ENCODE measurements at places on chromosomes 3 and 15. TPM values are rescaled to one million over a fixed set of nuclear protein-coding genes. Genes with fewer than 3 reads are reported as not detected.

DNA sequence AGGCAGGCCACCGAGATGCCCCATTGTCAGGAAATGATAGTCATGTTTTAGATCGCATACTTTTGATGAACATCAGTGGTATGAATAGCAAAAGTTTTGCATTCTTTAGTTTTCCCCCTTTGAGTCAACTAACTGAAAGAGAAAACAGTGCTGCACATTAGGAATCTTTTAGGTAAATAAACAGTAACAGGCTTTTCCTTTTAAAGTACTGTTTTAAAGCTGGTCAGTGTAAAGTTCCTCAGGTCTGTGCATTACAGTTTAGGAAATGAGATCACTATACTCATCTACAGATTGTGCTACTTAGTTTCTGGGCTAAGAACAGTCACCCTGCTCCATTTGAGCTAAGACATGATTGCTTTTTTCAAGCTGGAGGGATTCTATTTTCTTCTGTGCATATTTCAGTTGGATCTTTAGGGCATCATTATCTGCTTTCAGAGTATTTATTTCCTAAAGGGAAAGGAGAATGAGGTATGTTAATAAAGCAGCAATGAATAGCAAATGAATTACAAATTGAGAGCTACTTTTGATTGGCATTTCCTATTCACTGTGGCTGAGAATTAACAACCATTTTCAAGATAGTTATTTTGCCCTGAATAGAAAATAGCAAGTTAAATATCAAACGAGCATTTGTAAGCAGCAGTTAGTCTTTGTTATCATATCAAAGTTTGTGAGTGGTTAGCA, 36.5 kb downstream of the FAM98B start:
- DNase-seq, result no peak

GRCh38 chr3:142244056-142244455, 18.7 kb upstream of the GK5 start:
- DNase-seq, result no peak

TNNC1 gene
- polyA plus RNA-seq, result 9.6 TPM

GRCh38 chr15:37682304-37682703, 252.1 kb upstream of the TMCO5A start:
- no peak for DNase-seq

SMCO1 gene
- not detected for polyA plus RNA-seq

- DNase-seq, result no peak
Measured at GRCh38 chr3:170149016-170149415, 32.5 kb downstream of the PHC3 start.

DNA sequence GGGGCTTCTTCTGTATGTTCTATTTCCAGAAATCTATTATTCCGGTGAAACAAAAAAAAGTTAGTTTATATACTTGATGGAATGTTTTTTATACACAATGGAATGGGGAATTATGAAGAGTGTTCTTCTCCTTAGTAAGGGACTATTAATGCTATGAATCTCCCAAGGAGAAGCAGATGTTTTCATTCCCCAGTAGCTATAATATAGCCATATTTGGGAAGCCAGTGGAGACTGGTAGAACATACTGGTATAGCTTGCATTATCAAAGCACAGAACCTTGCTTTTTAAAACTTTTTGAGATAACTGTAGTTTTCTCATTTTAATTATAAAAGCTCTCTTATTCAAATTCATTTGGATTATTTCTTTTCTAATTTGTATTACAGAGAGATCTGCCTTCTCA, 38.3 kb downstream of the ADGRG7 start:
- DNase-seq, result no peak

DNA sequence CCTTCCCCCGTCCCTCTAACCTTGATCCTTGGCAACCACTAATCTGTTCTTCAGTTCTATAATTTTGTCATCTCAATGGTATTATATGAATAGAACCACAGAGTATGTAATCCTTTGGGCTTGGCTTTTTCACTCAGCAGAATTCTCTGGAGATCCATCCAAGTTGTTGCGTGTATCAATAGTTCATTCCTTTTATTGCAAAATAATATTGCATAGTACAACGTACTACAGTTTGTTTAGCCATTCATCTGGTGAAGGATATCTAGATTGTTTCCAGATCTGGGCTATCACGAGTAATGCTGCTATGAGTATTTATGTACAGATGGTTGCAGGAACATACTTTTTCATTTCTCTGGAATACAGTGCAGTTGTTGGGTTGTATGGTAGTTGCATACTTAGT, 76.2 kb downstream of the PLXNA1 start:
- no peak for DNase-seq

GRCh38 chr3:172658344-172659245, 52.3 kb downstream of the NCEH1 start:
- no peak for DNase-seq

- no peak for DNase-seq
Measured at GRCh38 chr3:192010490-192010889, 549.5 kb downstream of the PYDC2 start.

ASB7 gene
- 16.3 TPM for polyA plus RNA-seq

GALNT15 gene
- polyA plus RNA-seq, result 3.1 TPM

- DNase-seq, result no peak
Measured at GRCh38 chr3:14410106-14410502, 7.7 kb downstream of the SLC6A6 start.

GOLGA6A gene
- 0.04 TPM for polyA plus RNA-seq

UBE2E2 gene
- polyA plus RNA-seq, result 54.3 TPM

PTPN9 gene
- 52.2 TPM for polyA plus RNA-seq

- DNase-seq, result no peak
Measured at GRCh38 chr3:150583028-150583427, 20.1 kb upstream of the SELENOT start.

DNA sequence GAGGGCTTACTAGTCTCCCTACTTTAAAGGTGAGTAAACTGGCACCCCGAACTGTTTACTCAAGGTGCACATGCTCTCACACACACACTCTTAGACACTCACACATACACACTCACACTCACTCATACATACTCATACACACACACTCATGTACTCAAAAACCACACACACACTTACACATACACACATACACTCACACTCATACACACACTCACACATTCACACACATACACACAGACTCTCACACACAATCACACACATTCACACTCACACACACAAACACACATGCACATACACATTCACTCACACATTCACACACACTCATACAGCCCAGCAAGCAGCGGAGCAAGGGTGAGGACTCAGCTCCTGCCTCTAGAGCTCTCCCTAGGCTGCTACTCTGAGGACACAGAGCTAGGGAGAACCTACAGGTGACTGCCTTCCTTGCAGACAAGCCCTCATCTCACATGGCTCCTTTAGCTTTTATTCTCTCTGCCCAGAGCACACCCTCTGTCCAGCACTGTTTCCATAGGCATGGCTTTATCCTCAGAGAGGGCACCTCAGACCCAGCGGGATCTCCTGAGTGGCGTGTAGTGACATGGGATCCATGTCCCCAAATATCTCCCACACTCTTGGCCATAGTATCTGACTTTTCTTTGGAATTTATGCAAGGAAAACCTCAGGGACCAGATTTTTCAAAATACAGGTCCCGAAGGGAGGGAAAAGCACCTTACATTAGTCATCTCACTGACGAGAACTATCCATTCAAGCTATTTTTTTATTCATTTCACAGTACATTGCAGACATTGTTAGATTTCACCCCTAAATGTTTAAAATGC, 26.2 kb upstream of the ATG7 start:
- DNase-seq, result no peak

GABRR3 gene
- polyA plus RNA-seq, result 0.04 TPM

ULK4 gene
- 5.3 TPM for polyA plus RNA-seq

GRCh38 chr3:37453393-37454389, 279.3 kb upstream of the LRRFIP2 start:
- DNase-seq, result no peak

DNA sequence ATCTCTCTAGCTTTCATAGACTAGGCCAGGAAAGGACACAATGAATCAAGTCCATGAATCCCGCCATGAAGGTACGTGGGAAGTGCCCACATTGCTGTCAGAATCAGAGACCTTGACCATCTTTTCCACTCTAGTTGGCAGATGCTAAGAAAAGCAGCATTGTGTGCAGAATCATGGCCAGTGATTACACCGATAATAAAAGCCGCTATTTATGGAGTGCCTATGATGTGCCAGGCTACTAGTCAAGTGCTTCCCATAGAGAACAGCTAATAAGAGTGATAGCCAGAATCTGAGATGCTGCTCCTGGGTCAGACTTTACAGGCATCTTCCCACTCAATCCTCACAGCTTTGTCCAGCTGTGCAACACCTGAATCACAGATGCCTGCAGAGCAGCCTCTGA, 13.2 kb upstream of the RPL32 start:
- DNase-seq, result no peak

- DNase-seq, result no peak
Measured at GRCh38 chr3:188271226-188271914, 117.4 kb downstream of the LPP start.

DNA sequence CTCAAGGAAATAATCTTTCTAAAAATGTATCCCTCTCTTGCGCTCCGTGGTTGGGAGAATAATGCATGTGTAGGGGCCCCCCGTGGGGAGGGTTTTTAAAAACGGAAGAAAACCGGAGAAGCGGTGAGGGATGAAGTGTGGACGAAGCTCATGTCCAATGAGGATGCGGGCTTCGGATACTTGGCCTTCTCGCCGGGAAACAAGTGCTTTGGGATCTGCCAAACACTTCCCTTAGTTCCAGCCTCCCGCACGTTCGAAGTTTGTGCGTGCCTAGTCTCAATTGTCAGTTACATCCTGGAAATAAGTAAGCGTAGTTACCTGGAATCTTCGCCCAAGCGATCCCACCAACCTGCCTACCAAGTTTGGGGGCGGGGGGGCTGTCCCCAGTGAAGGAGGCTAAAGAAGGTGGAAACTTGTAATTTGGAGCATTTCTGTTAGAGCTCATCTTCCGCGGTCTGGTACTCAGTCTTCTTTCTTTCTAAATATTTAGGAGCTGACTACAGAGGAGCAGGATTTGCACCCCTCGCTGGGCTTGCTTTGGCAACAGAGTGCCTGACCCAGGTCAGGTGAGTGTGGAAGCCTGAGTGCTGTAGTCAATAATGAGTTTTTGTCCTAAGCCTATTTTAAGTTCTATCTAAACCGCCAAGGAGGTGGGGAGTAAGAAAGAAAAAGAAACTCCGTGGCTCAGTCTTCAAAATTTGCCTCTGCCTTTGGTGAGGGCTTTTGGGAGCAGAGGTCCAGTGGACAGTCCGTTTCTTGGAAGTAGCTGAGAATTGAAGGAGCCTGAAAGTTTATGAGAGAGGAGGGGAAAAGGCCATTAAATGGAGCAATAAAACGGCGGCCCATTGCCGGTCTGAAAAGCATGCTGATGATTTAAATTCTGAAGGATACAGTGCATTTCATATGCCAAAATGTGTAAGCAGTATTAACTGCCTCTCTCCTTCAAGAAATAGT, 1.1 kb downstream of the ITPR1 start:
- no peak for DNase-seq

SCG3 gene
- polyA plus RNA-seq, result not detected

LMAN1L gene
- polyA plus RNA-seq, result not detected

DNA sequence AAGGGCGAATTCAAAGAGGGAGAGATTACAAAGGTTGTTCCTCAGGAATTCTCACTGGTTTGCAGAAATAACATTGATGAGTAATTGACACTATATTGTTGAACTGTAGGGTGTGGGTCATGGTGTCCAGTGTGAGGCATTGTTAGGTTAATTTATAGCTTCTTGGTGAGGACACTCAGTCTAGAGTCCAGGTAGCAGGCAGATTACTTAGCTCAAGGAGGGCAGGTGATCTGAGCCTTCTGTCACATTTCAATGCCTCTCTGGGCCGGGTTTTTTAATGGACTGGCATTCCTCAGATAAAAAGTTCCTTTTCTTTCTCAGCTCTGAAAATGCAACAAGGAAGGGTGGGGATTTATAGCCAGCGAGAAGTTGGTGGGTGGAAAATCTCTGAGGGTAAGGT, 194.2 kb upstream of the PROK2 start:
- DNase-seq, result no peak

DNA sequence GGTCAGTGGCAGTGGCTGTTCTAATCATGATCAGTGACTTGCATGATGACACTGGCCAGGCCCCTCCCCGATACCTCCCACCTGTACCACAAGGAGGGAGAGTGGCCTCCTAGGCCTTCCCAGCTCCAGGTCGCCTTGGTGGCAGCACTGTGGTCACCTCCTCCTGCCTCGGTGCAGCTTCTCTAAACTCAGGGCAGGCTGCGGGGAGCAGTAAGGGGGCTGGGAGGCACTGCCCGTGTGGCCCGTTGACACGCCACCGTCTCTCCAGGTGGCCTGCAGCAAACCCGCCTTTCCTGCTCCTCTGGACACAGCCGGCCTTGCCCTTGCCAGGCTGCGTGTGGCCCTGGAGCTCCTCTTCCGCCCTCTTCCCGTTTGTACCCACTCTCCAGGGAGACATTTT, 184.1 kb downstream of the XXYLT1 start:
- DNase-seq, result no peak

STAC gene
- polyA plus RNA-seq, result 11.6 TPM

SSR3 gene
- 171 TPM for polyA plus RNA-seq

LEKR1 gene
- 2.5 TPM for polyA plus RNA-seq

GRCh38 chr15:42788725-42789124, 51.8 kb upstream of the CDAN1 start:
- no peak for DNase-seq

DNA sequence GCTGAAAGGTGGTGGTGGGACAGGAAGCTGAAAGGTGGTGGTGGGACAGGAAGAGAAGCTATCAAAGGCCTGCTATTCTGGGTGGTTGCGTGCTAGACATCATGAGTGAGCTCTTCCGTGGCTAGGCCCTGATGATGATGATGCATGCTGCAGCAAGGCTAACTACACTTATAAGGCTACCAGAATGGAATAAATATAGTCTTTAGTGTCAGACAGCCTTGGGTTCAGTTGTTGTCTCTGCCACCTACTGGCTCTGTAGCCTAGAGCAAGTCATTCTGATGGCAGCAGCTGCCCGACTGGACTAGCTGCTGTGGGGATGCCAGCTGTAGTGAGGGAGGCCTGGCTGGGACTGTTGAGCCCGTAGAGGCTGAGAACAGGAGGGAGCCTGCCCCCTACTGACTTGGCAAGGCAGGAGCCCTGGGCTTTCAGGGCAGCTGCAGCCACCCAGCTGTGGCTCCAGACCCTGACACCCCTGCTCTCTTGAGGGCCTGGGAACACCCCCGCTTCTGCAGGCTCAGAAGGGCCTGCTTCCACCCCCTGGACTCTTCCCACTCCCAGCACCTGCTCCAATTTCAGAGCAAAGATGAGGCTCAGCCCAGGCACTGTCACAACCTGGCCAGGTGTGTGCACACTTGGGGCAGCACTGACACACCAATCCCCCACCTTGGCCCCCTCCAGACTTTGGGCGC, 21.4 kb upstream of the ZBED2 start:
- no peak for DNase-seq

SLC12A1 gene
- polyA plus RNA-seq, result 735 TPM

- no peak for DNase-seq
Measured at GRCh38 chr15:69749797-69750196, 297.2 kb downstream of the RPLP1 start.

DNA sequence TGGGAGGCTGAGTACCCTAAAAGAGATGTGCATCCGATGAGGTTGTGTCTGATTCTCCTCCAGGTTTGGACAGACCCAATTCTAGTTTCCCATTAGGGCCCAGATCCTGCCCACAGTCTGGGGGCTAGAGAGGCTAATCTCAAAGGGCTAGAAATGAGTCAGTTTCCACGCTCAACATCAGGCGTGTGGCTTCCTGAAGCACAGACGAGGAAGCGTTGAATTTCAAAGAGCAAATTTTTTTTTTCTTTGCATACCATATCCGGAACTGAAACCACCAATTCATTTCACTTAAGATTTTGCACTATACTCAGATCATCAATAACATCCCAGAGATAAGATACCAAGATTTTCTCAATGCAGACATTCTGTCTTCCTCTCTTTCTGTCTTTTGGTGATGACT, 173.8 kb upstream of the BCL6 start:
- DNase-seq, result no peak

Measured in right renal cortex interstitium (tissue), 3 donors.